ENCODE measurements at places on chromosomes 1 and 21.

GRCh38 chr1:54007613-54008012, 10.4 kb downstream of the LDLRAD1 start:
- no peak for DNase-seq

DNA sequence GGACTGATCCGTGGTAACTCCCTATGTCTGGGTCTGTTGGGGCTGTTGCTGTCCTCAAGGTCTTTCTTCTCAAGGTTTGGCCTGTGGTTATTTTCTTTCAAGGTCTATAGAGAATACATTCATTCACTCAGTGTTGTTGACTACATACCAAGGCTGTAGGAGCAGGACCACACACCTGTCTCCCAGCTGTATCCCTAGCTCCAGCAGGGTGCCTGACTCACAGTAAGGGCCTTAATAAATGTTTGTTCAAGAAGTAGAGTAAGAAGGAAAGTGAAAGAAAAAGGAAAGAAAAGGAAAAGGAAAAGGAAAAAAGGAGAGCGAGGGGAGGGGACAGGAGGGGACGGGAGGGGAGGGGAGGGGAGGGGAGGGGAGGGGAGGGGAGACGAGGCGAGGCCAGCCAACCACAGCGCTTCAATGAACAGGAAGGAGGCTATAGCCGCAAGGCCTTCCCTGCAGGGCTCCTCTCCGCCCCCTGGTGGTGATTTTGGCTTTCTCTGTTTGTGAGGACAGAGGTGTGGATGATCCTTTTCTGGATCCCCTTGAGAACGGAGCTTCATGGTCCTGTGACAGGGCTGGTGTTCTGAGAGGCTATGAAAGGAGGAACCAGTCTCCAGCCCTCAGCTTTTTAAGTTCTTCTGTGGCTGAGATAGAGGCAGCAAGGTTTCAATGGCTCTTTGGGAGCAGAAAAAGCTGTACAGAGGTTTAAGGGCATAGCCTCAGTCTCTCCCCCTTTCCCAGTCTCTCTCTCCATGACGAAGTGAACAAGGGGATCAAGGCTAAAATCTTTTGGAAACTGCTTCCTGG, 30.6 kb upstream of the LCE5A start:
- DNase-seq = peak; percentile 45

GRCh38 chr21:42570362-42570761, 56.7 kb downstream of the SLC37A1 start:
- DNase-seq = no peak

DNA sequence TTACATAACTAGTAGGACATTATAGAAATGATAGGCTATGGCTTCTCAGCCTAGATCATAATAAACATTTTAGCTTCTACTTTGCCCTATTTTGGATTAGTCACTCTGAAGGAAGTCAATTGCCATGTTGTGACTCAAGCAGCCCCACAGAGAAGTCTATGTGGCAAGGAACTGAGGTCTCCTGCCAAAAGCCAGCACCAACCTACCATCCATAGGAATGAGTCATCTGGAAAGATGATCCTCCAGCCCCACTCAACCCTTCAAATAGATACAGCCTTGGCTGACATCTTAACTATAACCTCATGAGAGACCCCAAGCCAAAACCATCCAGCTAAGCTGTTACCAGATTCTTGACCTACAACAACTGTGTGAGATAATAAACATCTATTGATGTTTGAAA, 76.3 kb upstream of the BEND5 start:
- no peak for DNase-seq

DNA sequence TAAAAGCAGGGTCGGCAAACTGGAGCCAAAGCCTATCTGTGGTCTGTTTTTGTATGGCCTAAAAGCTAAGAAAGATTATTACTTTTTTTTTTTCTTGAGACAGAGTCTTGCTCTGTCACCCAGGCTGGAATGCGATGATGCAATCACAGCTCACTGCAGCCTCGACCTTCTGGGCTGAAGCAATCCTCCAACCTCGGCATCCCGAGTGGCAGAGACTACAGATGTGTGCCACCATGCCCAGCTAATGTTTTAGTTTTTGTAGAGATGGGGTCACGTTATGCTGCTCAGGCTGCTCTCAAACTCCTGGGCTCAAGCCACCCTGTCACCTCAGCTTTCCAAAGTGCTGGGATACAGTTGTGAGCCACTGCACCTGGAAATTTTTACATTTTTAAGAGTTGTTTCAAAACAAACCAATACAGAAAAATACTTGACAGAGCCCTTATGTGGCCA, 6.5 kb upstream of the GLRX2 start:
- no peak for DNase-seq

DNA sequence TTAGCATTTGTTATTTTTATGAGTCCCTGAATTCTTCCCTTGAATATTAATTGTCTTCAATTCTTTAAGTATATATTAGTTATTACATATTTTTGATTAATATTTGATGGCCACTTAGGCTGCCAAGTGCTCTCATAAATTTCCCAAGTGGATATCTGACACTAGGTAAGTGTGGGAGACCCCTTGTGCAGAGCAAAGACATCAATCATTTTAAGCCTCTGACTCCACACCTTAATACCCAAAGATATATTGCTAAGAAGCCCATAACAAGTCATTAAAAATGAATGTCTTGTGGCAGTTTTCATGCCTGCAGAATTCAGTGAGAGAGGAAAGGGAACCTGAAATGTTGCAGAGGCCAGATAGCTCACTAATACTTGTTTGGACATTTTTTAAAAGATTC, 58.4 kb upstream of the PROX1 start:
- DNase-seq = no peak

DNA sequence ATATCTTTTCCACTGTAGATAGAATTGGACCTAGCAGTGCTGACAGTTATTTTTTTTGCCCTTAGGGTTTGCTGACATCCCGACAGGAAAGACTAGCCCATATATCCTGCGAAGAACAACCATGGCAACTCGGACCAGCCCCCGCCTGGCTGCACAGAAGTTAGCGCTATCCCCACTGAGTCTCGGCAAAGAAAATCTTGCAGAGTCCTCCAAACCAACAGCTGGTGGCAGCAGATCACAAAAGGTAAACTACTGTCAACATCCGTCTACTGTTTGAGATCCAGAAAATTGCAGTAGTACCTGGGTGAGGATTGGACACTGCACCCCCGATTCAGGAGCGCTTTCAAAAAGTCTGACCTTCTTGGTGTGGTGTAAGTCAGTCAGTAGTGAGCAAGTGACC, 55.8 kb downstream of the CENPF start:
- no peak for DNase-seq

- DNase-seq = no peak
Observed at GRCh38 chr1:156839426-156840109, 19.3 kb downstream of the INSRR start.

DNA sequence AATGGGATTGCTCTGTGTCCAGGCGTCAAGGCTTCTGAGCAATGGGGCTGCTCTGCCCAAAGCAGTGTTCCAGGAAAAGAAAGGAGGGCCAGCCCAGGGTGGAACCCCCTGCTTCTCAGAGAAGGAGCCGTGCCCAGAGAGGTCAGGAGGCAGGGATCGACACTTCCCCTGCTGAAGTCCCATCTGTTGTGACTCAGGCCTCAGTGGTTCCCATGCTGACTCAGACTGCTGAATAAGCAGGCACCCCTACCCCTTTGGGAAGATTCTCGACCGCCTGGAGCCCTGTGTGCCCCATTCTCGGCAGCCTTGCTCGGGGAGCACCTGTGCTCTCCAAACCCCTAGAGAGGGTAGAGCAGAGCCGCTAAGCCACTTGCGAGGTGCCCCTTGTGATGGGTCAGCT, 23.9 kb downstream of the PKP1 start:
- no peak for DNase-seq

DNA sequence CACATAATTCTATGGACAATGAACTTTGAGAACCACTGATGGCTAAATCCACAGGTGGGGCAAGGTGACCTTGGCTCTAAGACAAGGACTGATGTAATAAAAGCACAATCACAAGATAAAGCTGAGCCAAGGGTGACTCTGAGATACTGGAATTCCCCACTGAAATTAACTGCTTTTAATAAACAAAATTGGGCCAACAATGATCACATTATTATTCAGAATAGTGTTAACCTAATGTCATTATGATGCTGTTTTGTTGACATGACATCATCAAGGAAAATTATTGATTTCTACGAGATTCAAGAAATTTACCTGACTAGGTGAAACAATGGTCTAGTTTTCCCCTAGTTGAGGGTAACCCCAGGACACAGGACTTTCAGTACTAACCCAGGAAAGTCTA, 273.7 kb upstream of the NFIA start:
- DNase-seq = no peak

- no peak for DNase-seq
Observed at GRCh38 chr1:235342039-235342438, 13.7 kb downstream of the GGPS1 start.

DNA sequence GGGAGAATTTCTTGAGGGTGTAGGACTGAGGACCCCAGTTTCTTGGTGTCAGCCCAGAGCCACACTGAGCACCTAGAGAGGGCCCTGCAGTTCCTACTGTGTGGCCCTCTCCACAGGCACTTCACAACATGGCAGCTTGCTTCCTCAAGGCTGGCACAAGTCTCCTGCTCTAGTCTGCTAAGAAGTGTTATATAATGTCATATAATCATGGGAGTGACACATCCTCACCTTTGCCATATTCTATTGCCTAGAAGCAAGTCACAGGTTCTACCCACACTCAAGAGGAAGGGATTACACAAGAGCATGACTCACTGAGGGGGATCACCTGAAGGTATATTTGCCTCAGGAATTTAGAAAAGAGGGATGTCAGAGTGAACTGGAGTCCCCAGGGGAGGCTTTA, 5.5 kb upstream of the SNX27 start:
- DNase-seq = no peak

- no peak for DNase-seq
Observed at GRCh38 chr1:230852959-230853358, 15.4 kb downstream of the C1orf198 start.

DNA sequence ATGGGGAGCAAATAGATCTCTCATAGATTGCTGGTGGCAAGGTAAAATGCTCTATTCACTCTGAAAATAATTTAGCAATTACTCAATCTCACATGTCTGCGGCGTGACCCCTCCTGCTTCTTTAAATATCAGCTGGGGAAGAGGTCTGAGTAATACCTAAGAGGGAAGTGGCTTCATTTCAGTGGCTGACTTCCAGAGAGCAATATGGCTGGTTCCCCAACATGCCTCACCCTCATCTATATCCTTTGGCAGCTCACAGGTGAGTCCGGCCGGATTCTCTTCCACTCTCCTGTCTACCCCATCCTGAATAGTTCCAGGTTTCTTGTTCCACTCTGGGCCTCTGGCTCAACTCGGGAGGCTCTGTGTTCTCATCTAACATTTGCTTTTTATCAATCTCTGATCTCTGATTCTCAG, at the start of gene SLAMF7:
Gene SLAMF7, plus strand, starts transcription at position 150 of the 414 bp plus-strand sequence. Its CDS starts 55 bp downstream, at position 205.
- no peak for DNase-seq

DNA sequence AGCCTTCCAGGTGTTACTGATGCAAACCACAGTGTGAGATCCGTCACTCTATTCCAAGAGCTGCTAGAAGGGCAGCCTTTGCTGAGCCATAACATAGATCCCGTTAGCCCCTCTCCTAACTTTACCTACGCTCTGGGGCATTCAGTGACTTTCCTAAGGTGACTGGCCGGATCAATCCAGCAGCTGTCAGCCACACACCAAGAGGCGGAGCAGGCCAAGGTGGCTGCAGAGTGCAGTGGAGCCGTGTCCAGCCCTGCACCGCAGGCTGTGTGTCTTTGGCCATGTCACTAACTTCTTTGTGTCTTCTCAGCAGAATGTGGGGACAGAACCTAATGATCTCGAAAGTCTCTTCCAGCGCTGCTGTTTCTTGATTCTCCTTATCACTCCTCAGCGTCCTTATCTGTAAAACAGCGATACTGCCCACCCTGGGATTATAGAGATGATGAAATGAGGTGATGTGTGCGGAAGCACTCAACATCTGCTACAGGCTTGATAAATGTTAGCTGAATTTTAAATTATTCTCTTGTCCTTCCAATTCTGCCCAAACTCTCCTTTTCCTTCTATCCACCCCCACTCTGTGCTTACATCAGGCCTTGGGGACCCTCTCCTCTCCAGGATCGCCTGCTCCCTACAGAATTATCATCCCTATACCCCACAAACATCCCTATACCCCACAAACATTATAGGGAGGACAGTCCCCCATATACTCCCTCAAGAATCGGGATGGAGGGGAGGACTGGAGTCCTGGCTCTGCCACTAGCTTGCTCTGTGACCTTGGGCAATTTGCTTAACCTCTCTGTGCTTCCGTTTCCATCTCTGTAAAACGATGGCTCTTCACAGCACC, 25.8 kb upstream of the LRRN2 start:
- peak; percentile 83 for DNase-seq

DNA sequence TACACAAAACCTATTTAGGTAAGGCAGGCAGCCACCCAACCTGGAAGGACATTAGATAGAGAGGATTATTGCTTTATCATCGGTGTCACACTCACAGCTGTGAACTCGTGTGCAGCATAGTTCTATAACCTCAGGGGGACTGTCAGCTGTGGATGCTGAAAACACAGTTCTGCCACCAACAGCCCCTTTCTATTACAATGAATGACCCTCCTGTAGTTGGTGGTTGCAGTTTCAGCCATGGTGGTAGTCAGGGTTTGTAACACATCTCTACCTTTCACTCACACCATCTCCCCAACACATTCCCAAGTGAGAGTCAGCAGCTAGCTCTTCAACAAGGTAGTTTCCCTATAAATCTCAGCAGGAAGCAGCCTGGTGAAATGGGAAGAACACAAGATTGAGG, 136.8 kb downstream of the ZC3H11B start:
- DNase-seq = no peak

- DNase-seq = no peak
Observed at GRCh38 chr1:93958726-93959100, 49.5 kb upstream of the GCLM start.

GRCh38 chr1:183129921-183130690, 56.0 kb upstream of the LAMC2 start:
- DNase-seq = no peak

GRCh38 chr1:30885570-30886522, 22.7 kb downstream of the SDC3 start:
- no peak for DNase-seq

DNA sequence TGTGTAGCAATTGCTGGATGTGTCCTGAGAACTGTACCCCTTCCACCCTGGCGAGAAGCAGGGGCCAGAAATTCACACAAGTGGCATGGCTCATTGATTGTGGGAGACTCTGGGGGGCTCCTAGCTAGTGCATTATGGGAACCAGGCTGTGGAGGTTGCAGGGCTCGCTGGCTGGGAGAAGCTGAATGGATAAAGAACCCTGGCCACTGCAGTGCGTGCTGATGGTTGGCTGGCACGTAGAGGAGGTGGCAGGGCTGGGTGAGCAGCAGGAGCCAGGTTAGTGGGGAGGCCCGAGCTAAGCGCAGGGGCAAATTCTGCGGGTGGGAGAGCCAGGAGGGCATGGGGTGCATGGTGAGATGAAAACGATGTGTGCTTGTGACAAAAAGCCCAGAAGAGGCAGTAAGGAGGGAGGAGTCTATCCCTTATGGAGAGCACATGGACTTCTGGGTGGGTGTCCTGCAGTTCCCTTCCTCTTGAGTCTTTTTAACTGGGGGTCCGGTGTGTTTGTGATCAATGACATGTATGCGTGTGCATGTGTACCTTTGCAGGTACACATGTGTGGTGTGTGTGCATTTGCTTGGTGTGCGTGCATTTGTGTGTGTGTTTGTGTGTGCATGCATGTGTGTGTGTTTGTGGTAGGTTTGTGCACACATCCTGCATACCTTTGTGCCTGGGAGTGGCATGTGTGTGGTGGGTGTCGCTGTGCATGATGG, 3.6 kb downstream of the GUK1 start:
- DNase-seq = no peak

- peak; percentile 1 for DNase-seq
Observed at GRCh38 chr1:53369034-53369750, 41.3 kb upstream of the LRP8 start.

GRCh38 chr1:21919520-21919919, 17.6 kb downstream of the HSPG2 start:
- DNase-seq = no peak

GRCh38 chr1:166233750-166234366, 67.1 kb upstream of the FAM78B start:
- no peak for DNase-seq

Data from hematopoietic multipotent progenitor cell treated with erythropoietin and hydrocortisone succinate and interleukin-3 and kit ligand, for 8 days (in vitro differentiated cells).